ENCODE measurements at places on chromosomes 3 and 15.

GRCh38 chr3:188338086-188338485 lies 184.1 kb downstream of the LPP start:
- DNase-seq = no peak

GRCh38 chr3:103684904-103685303 lies 1250.1 kb downstream of the ZPLD1 start:
- no peak for DNase-seq

- no peak for DNase-seq
These were observed 106.2 kb upstream of the THBS1 start for GRCh38 chr15:39474657-39475056.

GRCh38 chr15:23762026-23762425 lies 74.9 kb upstream of the NDN start:
- no peak for DNase-seq

- no peak for DNase-seq
These were observed 38.3 kb upstream of the ATOSA start for GRCh38 chr15:52717481-52717880.

DNA sequence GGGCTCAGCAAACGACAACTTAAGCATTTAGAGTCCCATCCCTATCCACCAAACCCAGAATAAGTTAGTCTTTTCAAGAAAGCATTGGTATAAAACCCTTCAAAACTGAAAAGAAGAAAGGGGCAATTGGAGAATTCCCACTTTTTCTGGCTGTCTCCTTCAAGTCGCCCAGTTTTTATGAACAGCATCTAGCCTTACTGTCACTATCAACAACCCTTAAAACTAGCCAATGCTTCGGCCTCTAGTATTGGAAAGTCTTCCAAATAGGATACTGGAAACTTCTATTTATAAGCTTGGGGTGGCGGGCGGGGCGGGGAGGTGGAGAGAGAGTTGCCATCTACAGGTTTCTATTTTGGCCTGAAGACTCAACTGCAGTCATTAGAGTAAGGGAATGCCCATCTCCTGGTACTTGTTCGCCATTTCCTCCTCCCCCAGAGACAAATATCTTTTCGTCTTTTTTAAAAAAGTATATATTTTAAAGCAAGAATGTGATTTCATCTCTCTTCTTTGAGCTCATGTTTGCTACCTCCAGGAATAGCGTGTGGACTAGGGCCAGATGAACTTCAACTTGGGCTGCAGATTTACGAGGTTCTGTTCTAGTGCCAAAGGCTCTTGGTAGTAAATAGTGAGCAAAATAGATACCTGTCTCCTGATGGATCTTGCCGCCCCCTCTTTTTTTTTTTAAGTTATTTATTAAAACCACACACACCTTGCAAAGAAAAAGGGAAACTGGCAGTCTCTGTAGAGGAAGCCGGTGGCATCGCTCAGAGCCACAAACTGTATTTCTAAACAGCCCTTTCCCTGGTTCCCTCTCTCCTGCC lies 2.7 kb downstream of the BCL6 start:
- DNase-seq = no peak

DNA sequence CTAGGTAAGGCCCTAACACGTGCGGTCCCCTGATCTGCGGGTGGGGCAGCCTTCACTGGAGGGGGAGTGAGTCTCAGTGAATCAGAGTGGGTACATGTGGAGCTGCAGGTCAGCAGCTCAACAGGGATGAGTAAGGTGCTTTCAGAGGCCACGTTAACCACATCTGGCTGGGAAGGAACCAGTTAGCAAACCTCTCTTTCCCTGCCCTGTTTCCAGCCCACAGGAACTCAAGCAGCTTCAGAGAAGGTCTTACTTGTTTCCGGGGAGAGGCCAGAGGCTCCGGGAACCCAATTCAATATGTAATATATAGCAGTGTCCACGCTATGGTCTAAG lies 175.3 kb downstream of the XXYLT1 start:
- no peak for DNase-seq

DNA sequence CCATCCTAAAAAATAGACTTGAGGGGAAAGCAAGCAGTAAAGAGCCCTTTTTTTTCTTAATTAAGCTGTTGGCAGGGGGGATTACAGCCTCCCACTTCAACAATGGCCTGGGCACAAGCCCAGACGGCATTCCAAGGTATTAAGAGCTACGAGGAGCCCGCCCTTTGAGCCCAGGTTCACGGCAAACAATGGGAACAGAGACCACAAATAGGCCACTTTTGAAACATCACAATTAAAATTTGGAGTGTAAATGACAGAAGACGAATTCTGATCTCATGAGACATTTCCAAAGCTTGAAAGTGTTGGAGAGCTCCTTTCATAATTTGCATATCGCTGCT lies 8.9 kb downstream of the CHSY1 start:
- DNase-seq = no peak

- DNase-seq = no peak
These were observed 25.1 kb downstream of the RLBP1 start for GRCh38 chr15:89196241-89196640.

DNA sequence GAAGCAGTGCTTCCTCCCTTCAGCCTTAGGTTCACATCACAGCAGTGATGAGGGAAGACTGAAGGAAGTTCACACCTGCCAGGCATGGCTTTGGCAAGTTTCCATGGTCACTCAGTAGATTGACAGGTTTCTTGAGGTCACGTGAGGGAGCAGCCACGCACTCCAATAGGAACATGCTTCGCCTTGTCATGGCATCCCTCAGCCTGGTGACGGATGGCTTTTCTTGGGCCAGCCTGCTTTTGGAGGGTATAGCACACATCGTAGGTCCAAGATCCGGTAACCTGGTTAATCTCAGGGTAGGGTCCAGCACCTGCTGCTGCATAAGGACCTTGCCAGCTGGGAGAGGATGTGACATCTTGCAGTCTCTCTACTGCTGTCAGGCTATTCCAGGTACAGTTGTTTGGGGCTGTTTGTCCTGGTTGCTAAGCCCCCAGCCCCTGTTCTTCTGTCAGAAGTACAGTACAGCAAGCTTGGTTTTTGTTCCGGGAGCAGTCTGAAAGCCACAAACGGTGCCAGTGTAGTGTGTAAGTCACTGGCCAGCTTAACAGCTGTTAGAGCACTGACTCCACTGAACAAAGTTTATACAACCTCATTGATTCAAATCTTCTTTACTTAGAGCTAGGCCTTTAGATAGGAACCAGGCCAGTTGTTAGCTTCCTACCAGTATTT lies 42.3 kb downstream of the PSMD6 start:
- no peak for DNase-seq
